ENCODE measurements at places on chromosomes 13 and 19.

DNA sequence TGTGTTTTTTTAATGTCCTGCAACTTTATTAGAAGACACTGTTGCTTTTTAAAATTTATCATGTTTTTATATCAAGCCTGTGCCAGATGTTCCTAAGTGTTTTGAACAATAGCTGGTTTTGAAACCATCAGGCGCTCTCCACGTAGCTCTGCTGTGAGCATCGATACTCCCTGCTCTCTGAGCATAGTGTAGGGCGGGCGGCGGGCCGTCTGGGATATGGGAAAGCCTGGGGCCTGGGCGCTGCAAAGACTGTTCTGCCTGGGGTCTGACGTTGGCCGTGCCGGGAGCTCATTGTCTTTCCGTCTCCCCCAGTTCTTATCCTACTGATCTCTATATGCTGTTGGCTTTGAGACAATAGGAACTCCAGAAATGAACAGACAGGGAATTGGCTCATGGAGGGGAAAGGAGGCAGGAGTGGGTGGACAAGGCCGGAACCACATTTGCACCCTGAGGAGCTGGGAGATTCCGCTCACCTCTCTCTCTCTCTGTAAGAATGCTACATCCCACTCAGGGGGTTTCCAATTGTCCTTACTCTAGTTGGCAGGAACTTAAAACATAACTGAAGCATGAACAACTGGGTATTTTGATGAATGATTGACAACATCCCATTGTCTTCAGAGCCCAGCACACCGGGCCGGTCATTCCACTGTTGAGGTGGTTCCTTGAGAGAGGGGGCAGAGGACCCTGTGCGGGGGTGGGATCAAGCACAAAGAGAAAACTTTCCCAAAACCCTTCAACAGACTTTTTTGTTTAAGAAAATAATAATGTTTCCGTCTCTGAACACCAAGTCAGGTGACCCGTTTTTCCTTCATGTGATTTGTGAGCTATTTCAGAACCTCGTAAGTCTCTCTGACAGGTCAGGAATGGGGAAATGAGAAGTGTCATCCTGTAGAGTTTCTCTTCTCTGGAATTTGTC lies 64.7 kb downstream of the COL4A2 start:
- no peak for DNase-seq

DNA sequence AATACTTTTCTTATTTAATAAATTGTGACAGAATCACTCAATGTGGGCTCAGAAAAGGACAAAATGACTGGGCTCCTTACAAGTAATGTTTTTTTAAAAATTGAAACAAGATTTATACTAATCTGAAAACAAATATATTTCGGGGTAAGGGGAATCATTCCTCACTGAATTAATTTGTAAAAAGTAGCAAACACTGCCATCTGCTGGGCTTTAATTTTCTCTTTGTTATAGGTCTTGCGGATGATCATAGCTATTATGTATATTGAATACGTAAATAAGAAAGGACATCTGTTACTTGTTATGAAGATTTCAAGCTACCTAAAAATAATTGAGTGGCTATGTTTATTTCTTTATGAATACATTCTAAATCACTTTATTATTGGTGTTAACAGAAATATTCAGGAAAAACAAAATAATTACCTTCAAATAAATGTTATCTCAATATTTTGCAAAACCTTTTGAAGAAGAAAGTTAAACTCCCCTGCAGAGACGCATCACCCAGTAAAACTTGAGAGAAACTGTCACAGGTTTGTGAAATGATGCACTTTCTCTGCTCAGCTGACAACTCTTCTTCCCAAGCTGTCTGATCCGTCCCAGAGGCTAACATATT lies 17.8 kb upstream of the ENOX1 start:
- no peak for DNase-seq

GRCh38 chr19:13451434-13451995 lies 54.8 kb downstream of the CACNA1A start:
- DNase-seq, result no peak

GRCh38 chr19:13872695-13873389 lies 4.1 kb upstream of the NANOS3 start:
- peak; percentile 66 for DNase-seq

- DNase-seq, result peak; percentile 85
Observed at GRCh38 chr19:872266-872951, 12.9 kb downstream of the CFD start.

GRCh38 chr19:39405958-39406655 lies 540 bp upstream of the ZFP36 start:
- DNase-seq, result peak; percentile 91

- DNase-seq, result no peak
Observed at GRCh38 chr13:69921156-69921555, 186.5 kb upstream of the ATXN8OS start.

DNA sequence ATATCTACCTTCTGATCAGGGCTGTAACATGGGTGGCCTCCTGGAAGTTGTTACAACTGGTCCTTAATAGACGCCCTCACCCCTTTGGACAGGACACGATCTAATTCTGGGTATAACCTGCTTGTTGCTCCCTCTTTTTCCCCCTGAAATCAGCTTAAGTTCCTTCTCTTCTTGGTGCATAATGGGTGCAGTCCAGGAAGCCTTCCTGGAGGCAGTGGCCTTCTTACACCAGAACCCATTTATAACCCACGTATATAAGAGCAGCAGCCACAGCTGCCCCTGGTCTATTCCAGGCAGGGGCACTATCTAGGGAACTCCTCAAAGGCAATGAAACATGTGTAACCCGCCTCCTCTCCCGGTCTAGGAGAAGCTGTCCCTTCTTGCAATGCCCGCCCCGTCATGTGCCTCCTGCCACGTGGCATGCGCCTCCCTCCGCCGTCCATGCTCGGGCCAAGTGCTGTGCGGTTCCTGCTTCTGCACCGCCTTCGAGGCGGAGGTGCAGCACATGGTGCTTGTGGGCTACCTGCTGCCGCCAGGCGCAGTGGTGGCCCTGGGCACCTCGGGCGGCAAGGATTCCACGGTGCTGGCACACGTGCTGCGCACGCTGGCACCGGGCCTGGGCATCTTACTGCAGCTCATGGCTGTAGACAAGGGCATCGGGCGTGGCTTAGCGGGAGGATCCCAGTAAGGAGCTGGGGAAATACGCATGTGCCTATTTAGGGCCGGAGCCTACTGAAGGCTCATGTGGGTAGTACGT lies 27.3 kb downstream of the ZNF175 start:
- no peak for DNase-seq

DNA sequence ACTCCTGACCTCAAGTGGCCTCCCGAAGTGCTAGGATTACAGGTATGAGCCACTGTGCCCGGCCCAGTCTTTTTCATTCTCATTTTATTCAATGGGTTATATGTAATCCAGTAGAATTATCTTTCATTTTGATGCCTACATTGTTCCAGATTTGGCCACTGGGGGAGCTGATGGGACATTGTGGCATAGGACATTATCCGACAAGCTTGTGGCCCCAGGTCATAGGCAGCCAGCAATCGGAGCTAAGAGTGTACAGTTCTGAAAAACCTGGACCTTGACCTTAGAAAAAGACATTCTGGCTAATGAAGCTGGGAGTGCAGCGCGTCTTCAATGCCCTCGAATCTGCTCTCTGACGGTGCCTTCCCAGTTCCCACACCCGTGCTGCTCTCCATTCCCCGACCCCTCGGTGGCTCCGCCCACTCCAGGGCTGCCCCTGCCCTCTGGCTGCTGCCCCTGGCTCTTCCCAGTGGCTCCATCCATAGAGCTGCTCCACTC lies 108.7 kb downstream of the TEX29 start:
- DNase-seq, result peak; percentile 62

GRCh38 chr13:30565658-30566057 lies 52.1 kb upstream of the USPL1 start:
- no peak for DNase-seq

GRCh38 chr19:11576227-11576626 lies 1.2 kb downstream of the ACP5 start:
- DNase-seq, result no peak

GRCh38 chr19:2567580-2567979 lies 91.7 kb downstream of the GADD45B start:
- DNase-seq, result no peak

GRCh38 chr19:35353635-35354034 lies 4.6 kb upstream of the FFAR3 start:
- peak; percentile 10 for DNase-seq

- DNase-seq, result peak; percentile 79
Observed at GRCh38 chr19:13842291-13843103, 34.4 kb upstream of the NANOS3 start.

GRCh38 chr13:33453936-33454335 lies 168.4 kb upstream of the STARD13 start:
- no peak for DNase-seq

DNA sequence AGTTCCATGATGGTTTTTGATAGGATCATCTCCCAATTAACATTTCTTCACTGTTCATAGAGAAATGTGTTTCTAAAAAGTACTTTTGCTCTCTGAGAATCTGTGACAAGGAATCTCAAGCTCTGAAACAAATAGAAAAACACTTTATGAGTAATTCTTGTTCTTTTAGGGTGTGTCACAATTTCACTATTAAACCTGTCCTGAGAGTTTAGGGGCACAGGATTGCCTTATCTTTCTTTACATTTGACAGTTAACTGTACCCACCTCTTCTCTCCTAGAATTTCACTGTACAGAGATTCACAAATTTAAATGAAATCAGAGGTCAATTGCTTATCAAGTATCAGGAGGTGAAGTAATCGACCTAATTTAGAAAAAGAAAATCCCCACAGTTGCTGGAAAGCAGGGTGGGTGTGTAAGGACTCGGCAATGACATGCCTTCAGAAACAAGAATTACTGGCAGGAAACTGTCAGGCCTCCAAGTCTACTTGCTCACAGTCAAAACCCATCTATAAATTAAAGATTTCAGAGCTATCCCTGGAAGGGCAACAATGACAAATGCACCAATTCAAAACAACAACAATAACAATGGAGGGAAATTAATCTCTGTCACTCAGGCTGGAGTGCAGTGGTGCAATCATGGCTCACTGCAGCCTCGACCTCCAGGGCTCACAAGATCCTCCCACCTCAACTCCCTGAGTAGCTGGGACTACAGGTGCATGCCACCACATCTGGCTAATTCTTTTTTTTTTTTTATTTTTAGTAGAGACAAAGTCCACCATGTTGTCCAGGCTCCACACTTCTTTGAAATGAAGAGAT lies 250.2 kb downstream of the ABCC4 start:
- no peak for DNase-seq

- no peak for DNase-seq
Observed at GRCh38 chr13:51559946-51560735, 24.1 kb upstream of the WDFY2 start.

DNA sequence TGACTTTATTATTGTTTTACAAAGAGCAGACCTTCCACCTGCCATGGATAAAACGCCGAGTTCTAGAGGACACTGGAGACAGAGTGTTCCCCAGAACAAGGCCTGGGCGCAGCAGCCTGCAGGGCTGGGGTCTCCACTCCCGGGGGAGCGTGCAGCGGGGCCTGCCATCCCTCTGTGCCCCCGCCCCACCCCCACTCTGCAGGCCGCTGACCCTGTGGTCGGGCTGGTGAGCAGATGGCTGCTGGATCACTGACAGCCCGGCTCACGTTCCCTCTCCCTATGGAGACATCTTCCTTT lies 8.6 kb upstream of the PTBP1 start:
- no peak for DNase-seq

DNA sequence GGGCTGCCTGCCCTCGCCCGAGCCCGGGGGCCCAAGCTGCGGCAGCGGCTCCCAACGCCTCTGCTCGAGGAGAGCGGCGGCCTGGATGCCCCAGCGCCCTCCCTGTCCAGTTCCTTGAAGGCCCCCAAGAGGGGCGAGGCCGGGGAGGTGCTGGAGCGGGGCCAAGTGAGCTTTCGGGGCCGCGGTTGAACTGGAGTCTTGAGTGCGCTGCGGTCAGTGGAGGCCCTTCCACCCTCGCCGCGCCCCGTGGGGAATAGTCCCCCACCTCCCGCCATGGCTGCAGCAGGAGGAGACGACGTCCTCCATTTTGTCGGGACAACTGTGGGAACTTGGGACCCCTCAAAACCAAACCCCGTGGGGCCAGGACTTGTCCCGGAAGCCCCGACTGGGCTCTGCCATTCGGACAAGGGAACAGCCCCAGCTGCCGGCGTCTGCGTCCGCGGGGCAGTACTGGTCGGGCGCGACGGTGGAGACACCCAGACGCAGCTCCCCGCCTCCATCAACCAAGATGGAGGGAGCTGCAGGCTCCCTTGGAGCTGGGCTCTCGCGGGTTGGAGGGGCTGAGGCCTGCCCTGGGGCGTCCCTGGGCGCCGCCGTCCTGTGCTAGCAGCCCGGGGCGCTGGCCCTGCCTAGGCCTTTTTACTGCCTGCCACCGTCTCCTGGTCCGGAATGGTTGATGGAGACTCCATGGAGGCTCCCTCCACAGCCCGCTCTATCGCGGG lies 736 bp upstream of the ZMYM5 start:
- peak; percentile 84 for DNase-seq

- DNase-seq, result no peak
Observed at GRCh38 chr13:40564342-40565001, 102.0 kb downstream of the FOXO1 start.

DNA sequence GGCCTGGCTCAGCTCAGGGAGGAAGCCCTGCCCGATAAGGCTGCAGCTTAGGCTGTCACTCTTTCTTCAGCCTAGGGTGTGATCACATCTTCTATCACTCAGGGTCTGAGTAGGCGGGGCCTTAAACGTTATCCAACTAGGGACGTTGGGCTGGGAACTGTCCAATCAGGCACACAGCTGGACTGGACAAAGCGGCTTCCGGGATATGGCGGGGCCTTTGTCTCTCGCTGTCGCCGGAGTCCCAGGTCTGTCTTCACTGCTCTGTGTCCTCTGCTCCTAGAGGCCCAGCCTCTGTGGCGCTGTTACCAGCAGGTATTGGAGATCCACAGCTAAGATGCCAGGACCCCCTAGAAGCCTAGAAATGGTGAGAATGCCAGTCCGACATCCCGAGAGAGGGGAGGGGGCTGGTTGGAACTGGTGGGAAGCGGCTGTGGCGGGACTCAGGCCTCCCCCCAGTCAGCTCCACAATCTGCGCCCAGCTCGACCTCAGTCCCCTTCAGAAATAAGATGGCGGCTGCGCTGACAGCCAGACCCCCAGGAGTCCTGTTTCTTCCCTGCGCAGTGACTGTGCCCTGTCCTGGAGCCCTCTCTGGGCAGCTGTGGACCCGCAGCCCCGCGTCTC lies at the start of gene ZNF254:
Gene ZNF254, plus strand, starts transcription at position 214 of the 622 bp plus-strand sequence. Its CDS starts 121 bp downstream, at position 335.
- DNase-seq, result peak; percentile 86

- DNase-seq, result no peak
Observed at GRCh38 chr13:113668491-113668971, 1.5 kb downstream of the GRK1 start.

GRCh38 chr19:53828531-53828930 lies 4.4 kb upstream of the NLRP12 start:
- DNase-seq, result no peak

- DNase-seq, result no peak
Observed at GRCh38 chr19:55493052-55493644, 4.9 kb downstream of the SSC5D start.

GRCh38 chr19:15640904-15641597 lies 354 bp downstream of the CYP4F3 start:
- DNase-seq, result no peak

DNA sequence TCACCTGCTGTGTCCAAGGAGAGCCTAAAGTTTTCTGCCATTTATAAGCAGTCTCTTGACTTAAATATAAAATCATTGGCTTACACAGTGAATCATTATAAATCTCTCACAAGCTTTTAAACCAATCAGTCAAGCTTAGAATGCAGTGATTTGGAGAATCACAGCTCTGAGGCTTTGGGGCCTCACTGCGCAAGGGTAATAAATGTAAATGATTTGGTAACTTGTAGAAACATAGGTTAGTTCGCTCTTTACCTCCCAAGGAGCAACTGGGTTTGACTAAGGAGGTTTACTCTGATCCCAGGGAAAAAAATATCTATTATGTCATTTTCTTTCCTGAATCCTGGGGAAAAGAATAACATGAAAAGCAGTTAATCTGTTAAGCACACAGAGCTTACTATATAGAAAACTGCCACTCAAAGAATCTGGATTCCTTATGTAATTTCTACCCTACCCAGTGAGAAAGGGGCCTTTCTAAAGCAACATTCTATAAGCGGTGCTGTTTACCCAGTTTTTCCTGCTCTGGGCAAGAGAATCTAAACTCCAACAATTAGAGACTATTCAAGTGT lies 128.2 kb downstream of the MZT1 start:
- no peak for DNase-seq

Measured in activated T-cell treated with anti-CD3 and anti-CD28 coated beads, Interleukin-2, amount 50 U/mL, for 48 hours (primary cell).